HFFc6 (cell line): ENCODE measurements at places on chromosomes 3 and 15. TPM values are rescaled to one million over a fixed set of nuclear protein-coding genes. Genes with fewer than 3 reads are reported as not detected.
A peak's percentile ranks its signal among the peaks of the same experiment; 100 is the strongest.

C2CD4A gene
- not detected in 3 replicates for total RNA-seq

DNA sequence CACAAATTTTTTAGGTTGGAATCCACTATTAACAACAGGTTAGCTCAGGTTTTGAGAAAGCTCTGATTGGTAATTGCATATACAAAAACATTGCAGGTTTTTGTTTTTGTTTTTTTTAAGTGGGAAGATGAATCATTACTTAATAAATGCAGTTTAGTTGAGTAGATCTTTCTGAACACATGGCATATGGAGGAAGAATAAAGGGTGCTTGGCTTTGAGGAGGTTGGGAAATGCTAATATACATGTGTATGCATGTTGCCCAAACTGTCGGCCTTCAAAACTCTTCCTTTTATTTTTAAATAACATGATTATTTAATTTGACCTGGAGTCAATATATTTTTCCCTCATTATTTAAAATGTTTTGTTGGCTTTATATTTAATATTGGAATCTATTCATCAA lies 32.8 kb downstream of the ZBTB38 start:
- DNase-seq = no peak

- peak; percentile 70 for DNase-seq
These were observed 23.6 kb downstream of the RHCG start for GRCh38 chr15:89472785-89473256.

GRCh38 chr3:158205994-158206393 lies 96.1 kb downstream of the RSRC1 start:
- DNase-seq = no peak

- DNase-seq = no peak
These were observed 109.9 kb downstream of the RPLP1 start for GRCh38 chr15:69562564-69562963.

- peak; percentile 83 for DNase-seq
These were observed 109.7 kb upstream of the GALNT15 start for GRCh38 chr3:16064642-16065414.

DNA sequence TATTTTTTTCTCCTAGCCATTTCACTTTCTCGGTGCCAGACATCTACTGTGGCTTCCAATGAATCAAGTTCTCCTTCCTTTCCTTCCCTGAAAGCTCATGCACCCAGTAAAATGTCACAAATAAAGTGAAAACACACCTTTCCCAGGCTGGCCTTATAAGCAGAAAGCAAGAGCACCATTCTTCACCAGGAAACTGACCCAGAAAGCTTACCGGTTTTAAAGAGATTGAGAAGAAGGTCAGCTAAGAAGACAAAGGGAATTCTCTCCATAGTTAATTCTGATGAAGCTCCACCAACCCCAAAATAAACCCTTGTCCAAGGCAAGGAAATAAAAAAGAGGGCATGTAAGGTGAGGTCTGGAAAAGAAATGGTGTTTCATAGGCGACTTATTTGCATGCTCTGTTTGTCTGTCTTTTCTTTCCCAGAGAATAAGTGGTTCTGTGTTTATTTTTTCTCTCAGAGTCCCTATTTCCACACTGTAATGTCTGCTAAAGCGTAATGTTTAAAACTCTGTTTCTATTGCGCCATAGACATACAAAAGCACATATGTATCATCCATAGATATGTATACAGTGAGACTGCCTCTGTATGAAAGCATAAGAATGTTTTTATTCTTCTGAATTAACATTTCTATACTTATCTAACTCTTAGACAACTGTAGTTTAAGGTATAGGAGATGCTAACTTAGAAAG lies 2.8 kb downstream of the LSAMP start:
- DNase-seq = no peak

GRCh38 chr15:68667800-68668625 lies 89.2 kb downstream of the CORO2B start:
- DNase-seq = no peak

DNA sequence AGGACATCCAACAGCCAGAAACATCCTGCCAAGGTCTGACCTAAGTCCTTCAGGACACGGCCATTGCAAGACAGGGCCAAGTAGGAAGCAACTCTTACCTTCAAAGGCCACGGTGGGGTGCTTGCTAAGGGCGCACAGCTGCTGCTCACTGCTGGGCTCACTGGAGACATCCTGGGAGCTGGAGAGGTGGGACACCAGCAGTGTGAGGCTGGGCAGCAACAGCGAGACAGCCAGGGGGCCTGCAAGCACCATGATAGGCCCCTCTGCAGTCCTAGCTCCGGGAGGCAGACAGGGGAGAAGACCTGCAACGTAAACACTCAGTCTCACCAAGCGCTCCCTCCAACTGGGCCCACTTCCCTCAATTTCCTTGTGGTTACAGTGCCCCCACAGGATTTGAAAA lies 79.2 kb downstream of the SEMA5B start:
- no peak for DNase-seq

DNA sequence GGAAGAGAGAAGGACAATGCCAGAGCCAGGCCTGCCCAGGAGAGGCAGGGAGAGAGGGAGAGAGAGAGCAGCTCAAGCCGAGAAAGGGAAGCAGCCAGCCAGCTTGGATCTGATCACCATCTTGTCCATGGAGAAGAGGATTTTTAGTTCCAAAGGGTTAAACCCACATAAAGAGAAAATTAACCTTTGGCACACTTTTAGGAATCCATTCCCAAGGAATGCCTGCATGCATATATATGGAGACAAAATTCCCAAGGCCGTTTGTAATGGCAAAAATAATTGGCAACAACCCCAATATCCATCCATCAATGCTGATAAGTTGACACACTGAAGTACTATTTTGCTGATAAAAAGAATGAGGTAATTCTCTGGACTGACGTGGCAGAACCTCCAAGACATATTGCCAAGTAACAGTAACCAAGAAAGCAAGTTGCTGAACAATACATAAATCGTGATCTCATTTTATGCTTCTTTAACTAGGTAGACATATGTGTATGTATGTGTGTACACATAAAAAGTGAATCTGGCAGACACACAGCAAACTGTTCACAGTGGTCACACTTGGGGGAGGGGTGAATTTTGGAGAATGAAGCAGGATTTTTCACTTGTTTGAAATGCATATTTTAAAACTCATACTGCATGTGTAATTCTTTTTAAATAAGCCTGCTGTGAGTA lies 7.5 kb upstream of the STRA6 start:
- DNase-seq = peak; percentile 44

COLQ gene
- 0.54 and 0.60 TPM in 2 replicates for total RNA-seq

DNA sequence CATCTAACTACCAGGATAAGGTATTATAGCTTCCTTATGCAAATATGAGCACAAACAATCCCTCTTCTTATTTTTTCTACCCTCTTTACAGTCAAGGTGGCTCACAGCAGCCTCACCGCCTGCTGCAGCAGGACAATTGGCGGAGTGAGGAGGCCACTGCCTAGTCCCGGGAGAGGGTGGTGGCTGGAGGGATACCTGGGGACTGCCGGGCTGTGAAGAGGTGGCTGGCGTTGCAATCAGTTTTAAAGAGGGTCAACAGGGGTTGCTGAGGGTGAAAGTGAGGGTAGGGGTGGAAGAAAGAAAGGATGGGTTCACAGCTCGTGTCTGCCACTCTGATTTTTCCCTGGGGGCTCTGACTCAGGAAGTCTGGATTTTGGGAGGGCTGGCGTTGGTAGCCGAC lies 105.1 kb upstream of the SLC6A6 start:
- no peak for DNase-seq

DNA sequence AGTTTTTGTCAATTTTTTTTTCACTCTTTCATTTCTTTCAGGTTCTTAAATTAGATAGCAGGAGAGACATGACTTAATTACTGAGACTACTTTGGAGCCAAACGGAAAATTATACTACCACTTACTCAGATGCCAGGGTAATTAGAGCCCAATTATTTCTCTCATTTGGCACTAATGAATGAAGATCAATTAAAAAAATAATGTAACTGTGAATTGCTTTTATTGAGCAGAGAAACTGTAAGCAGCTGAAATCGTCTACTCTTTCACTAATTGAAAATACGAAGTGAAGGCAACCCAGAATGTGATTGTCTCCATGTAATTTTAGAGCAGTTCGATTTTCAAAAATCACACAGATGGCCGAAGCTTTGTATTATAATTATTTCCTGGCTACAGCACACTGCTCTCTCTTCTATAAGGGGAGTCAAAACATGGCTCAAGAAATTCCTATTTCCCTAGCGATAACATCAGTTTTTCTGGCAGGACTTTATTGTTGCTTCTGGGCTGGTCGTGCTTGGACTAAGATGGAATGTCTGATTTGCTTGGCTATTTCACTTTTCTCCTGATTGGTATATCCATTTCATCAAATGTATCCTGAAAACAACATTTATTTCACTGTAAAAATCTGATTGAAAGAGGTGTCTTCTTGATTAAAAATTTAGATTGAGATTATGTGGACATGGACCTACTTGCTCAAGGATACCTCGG lies 55.8 kb upstream of the PDZRN3 start:
- DNase-seq = no peak

DGKG gene
- total RNA-seq = 0.47 and 0.54 TPM in 2 replicates
